Breast epithelium (tissue), 4 donors: ENCODE measurements at places on chromosomes 6 and 20. TPM values are rescaled to one million over a fixed set of nuclear protein-coding genes. Genes with fewer than 3 reads are reported as not detected.

The HEY2 gene
- total RNA-seq: 2.3 TPM

The TFAP2C gene
- total RNA-seq: 1.8 TPM

The CUL9 gene
- total RNA-seq: 25.1 TPM

The INSM1 gene
- total RNA-seq: not detected

The HLA-DPA1 gene
- total RNA-seq: 51.8 TPM

The SYNCRIP gene
- 67.8 TPM for total RNA-seq

DNA sequence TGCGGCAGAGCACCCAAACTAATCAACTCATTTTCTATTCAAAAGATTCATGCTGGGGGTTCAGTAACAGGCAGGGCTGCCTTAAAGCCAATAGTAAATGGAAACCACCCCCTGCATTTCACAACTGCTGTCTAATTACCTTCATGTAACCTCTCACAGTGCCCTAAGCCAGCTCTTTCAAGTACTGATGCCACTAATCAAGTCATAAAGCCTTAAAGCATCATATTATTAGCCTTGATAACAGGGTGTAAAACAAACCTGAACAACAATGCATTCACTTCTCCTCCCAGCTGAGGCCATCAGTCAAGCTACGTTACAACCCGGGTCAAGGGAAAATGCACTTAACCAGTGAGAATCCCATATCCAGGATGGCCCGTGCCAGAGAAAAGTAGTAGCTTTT lies 33.0 kb downstream of the TRERF1 start:
- no peak for DNase-seq

DNA sequence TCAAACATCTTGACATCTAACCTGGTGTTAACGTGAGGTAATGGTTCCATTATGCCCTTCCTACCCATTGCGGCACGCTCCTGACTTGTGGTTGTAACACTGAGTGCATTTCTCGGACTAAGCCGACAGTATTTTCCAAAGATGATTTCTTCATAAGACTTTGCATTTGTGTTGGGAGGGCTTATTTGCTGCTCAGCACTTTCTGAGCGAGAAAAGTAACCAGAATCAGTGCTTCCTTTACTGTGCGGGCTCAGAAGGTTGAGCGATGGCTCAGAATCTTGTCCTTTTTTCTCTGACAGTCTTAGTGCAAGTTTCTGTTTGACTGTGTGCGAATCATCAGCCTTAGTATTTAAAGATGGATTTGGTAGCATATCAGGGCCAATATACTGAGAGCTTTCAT lies 171.7 kb downstream of the HIVEP2 start:
- no peak for DNase-seq

DNA sequence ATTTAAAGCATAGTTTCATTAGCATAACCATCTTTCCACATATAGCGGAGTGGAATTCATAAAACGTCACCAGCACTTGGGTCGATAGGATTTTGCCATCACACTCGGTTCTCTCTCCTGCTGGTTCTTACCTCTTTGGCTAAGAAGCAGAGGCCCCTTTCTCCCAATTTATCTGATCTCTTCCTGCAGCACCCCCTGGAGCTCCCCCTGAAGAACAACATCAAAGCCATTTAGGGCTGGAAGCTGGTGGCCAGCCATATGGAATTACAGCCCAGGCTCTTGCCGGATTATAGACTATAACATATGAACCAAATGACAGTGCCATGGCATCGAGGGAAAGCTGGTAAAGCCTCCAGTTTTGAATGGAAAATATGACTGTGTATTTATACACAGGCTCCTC lies 6.4 kb upstream of the KIF6 start:
- no peak for DNase-seq

DNA sequence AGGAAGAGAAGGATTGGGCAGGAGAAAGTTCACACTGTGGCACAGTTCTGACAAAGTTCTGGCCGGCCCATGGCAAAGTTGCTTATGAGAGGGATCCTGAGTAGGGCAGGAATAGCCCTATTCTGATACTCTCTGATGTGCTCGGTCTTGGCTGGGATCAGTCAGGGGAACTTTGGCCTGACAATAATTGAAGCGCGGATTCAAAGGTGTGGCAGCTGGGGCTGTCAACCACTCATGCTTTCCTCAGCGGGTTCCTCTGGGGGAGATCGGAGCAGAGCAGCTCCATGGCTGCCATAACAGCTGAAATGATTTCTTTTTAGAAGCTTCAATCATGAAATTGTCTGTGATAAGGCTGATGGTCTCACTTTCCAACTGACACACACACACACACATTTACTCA lies 714.1 kb downstream of the DHX35 start:
- no peak for DNase-seq

- no peak for DNase-seq
Observed at GRCh38 chr6:81063891-81064290, 688.6 kb downstream of the TENT5A start.

DNA sequence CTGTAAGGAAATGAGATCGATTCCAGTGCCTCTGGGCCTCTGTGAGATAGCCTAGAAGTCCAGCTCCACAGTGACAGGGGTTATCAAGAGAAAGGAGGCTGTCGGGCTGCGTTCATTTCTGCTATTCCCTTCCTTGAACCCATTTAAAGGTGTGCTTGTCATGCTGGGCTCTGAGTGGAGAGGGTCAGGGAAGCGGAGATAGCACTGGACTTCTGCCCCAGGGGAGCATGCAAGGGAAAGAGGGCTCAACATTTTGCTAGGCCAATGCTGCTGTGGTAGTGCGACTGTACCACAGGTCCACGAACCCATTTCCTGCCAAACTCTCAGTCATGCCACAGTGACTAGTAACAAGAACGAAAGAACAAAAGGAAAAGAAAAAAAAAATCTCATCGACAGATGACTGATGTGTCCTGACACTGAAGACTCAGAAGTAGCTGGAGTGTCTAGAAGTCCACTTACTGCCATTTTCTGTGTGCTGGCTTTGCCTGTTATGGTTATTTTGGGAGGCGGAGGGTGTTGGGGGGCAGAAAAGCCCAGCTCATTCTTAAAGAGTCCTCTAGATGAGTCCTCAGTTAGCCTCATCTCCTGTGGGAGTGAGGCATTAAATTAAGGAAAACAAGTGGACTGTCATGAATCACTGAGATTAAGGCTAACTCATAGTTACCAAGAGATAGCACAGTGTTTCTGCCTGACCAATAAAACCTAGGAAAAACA lies 8.1 kb downstream of the NEDD9 start:
- no peak for DNase-seq

GRCh38 chr6:12950976-12951375 lies 234.4 kb downstream of the PHACTR1 start:
- no peak for DNase-seq

GRCh38 chr6:79686707-79687309 lies 55.7 kb downstream of the SH3BGRL2 start:
- no peak for DNase-seq

- DNase-seq: no peak
Observed at GRCh38 chr6:118197539-118197938, 290.5 kb downstream of the SLC35F1 start.

DNA sequence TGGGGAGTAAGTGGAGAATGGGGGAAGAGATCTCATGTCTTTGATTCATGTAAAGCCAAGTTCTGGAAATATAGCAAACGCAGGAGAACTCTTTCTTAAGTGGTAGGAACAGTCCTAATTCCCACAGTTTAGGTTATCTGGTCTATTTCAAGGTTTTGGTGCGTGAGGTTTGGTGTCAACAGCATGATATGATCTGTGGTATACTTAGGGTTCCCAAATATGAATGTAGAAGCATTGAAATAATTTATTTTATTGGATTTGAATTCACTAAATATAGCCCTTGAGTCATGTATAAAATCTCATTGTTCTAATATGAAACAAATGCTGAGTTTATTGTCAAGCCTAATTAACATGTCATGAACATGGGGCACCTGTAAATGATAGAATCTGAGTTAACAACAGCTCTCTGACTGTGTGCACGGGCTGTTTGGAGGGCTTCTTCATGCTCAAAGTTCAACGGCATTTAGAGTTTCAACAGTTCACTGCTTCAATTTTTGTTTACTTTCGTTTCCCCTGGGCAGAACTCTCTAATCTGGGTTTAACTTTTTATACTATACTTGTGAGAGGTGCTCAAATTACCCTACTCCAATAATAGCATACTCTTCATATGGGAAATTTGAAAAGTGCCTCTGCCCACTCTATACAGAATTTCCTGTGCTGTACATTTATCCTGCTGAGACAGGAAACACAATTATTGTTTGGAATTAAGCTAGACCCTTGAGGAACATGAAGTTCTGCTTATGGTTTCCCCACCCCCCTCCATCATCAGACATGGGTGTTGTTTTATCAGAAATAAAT lies 236.3 kb upstream of the ZNF217 start:
- no peak for DNase-seq

- peak; percentile 77 for DNase-seq
Observed at GRCh38 chr20:35600993-35601973, 14.3 kb upstream of the SPAG4 start.

DNA sequence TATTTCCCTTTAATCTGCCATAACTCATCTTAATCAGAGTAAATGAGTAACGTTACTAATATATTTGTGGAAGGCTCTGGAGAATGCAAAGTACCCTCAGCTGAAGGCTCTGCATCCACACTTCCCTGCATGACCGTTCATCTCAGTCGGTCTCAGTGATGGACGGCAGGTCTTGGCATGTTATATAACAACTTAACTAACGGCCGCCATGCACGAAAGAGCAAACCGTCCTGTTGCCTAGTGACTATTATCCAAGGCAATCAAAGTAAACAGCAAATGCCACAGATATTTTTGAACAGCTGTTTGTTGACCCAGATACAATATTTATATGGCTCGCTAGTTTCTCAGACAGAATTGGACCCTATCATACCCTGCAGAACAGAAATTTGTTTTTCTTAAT lies 194.9 kb upstream of the SMLR1 start:
- DNase-seq: no peak

DNA sequence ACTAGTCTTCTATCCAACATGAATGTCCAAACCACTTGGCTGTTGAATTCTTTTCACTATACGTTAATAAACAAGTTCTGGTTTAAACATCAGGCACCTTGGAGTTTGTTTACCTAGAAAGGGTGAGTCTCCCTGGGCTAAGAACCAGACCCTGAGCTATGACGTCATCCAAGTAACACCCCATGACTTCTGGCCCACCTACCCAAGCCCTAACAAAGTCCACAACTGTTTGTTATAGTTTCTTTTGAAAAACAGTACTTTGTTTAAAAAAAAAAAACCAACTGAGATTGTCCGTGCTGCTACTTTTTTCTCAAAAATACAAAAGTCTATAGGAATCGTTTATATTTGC lies 146.9 kb upstream of the BEND6 start:
- no peak for DNase-seq

- DNase-seq: no peak
Observed at GRCh38 chr20:61494763-61495575, 242.9 kb downstream of the CDH4 start.

GRCh38 chr6:21804941-21805610 lies 211.5 kb downstream of the SOX4 start:
- no peak for DNase-seq

DNA sequence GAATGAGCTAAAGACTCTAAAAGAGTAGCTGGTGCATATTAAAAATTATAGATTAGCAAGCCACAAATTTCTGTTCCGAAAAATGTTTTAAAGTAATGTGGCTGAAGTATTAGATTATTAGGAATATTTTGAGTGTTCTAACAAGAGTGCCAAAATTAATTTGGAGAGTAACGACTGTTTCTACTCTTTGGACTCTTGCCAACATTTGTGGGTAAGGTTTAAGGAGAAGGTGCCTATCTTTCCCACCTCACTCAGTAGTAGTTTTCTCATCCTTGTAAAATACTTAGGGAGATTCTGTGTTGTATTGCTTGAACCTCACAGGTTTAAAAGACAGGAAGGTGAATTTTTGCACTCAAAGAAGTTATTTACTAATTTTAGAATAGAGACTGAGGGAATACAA lies 5.0 kb downstream of the HSF2 start:
- DNase-seq: no peak

- no peak for DNase-seq
Observed at GRCh38 chr20:53194306-53195290, 222.4 kb downstream of the TSHZ2 start.

DNA sequence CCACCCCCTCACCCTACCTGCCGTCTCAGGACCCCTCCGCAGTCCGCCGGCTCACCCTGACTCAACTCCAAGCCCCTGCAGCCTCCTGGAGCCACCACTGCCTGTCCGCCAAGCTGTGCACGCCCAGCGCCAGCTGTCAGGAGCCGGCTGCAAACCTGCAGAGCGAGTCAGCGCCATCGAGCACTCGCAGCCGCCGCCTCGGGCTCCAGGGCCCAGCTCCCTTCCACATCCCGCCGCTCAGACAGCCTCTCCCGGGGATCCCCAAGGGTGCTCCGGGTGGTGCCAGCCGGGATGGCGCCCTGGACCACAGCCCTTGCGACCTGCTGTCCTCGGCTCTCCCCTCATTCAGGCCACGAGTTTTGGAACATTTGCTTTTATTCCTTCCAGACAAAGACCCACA lies 4.3 kb downstream of the TNNC2 start:
- DNase-seq: peak; percentile 69

DNA sequence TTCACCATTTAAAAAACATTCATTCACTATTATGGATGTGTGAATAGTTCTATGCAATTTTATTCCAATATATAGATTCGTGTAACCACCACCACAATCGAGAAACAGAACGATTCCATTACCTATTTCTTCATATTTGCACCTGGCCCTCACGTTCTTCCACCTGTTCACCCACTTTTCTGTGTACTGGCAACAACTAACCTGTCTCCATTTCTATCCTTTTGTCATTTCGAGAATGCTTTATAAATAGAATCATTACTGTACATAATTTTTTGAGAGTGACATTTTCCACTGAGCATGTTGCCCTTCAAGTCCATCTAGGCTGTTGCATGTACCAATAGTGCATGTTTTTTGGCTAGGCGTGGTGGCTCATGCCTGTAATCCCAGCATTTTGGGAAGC lies 23.2 kb upstream of the STX11 start:
- DNase-seq: no peak

- DNase-seq: no peak
Observed at GRCh38 chr6:161951126-161951525, 677.3 kb upstream of the AGPAT4 start.

DNA sequence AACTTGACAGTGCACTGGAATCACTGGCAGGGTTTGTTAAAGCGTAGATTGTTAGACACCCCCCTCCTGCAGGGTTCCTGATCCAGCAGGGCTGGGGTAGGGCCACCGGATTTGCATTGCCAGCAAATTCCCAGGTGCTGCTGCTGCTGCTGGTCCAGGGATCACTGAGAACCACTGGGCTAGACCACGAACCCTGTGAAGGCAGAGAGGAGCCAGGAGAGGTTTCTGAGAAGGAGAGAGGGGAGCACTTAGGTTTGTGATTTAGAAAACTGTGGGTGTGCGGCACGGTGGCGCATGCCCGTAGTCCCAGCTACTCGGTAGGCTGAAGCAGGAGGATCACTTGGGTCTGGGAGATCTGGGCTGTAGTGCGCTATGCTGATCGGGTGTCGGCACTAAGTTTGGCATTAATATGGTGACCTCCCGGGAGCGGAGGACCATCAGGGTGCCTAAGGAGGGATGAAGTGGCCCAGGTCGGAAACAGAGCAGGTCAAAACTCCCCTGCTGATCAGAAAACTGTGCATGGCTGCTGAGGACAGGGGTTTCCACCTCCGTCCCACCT lies 53.6 kb upstream of the FAM83D start:
- DNase-seq: no peak

GRCh38 chr6:88807622-88808021 lies 155.8 kb downstream of the RNGTT start:
- DNase-seq: no peak
